ENCODE measurements at places on chromosomes 4 and X. TPM values are rescaled to one million over a fixed set of nuclear protein-coding genes. Genes with fewer than 3 reads are reported as not detected.

GRCh38 chrX:136477026-136477425 is 10.7 kb upstream of the BRS3 start:
- DNase-seq: peak; percentile 23
- no peak overlapping the region for H3K27ac ChIP-seq
- no peak overlapping the region for H3K4me3 ChIP-seq
- no peaks in the 10 kb centered on the region for H3K4me1 ChIP-seq

GRCh38 chr4:11421116-11421515 is 7.6 kb downstream of the HS3ST1 start:
- H3K36me3 ChIP-seq: peaks cover 97% of the 10 kb centered on the region
- peak overlapping the region; percentile 85 for H3K27ac ChIP-seq
- H3K27me3 ChIP-seq: no peaks in the 10 kb centered on the region
- H3K4me3 ChIP-seq: peak overlapping the region; percentile 92

DNA sequence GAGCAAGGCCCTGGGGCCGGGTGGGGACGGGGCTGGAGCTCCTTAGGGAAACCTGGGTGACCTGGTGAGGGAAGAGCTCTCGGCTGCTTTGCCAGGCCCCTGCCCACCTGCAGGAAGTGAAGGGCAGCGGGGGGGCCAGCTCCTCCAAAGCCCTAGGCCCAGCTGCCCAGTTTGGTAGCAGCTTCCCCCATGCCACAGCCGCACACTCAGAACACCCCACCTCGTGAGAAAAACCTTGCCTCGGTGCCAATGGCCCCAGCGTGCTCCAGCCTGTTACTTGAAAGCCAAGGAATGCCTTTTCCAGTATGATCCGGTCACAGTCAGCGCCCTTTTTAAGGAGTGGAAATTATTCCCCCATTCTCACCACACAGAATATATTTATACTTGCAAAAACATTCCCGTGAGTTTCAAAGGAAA is 38.3 kb downstream of the ACOX3 start:
- H3K36me3 ChIP-seq: peaks cover 10% of the 10 kb centered on the region
- H3K27ac ChIP-seq: no peak overlapping the region
- H3K27me3 ChIP-seq: no peaks in the 10 kb centered on the region
- no peak for DNase-seq
- no peak overlapping the region for H3K4me3 ChIP-seq
- no peaks in the 10 kb centered on the region for H3K4me1 ChIP-seq

- H3K27ac ChIP-seq: no peak overlapping the region
- H3K4me1 ChIP-seq: peaks cover 9% of the 10 kb centered on the region
- peak; percentile 38 for DNase-seq
- no peaks in the 10 kb centered on the region for H3K27me3 ChIP-seq
- no peak overlapping the region for H3K4me3 ChIP-seq
Observed at GRCh38 chr4:81724925-81725329, 253.2 kb upstream of the RASGEF1B start.

DNA sequence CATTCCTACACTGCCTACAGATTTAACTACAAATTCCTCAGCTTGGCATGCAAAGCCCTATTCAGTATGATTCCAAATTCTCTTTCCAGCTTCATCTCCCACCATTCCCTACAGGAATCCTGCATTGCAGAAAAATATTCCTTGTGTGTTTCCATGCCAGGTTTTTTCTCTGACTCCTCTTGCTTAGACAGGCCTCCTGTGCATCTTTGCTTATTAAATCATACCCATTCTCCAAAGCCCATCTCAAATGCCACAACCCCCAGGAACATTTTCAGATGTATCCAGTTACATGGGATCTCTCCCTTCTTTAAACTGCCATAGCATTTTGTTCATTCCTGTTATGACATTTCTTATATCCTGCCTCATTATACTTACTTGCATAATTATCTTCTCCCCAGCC is 106.4 kb upstream of the GRIA3 start:
- DNase-seq: no peak
- H3K4me1 ChIP-seq: no peaks in the 10 kb centered on the region
- no peaks in the 10 kb centered on the region for H3K27me3 ChIP-seq
- H3K4me3 ChIP-seq: no peak overlapping the region
- H3K36me3 ChIP-seq: no peaks in the 10 kb centered on the region
- no peak overlapping the region for H3K27ac ChIP-seq

DNA sequence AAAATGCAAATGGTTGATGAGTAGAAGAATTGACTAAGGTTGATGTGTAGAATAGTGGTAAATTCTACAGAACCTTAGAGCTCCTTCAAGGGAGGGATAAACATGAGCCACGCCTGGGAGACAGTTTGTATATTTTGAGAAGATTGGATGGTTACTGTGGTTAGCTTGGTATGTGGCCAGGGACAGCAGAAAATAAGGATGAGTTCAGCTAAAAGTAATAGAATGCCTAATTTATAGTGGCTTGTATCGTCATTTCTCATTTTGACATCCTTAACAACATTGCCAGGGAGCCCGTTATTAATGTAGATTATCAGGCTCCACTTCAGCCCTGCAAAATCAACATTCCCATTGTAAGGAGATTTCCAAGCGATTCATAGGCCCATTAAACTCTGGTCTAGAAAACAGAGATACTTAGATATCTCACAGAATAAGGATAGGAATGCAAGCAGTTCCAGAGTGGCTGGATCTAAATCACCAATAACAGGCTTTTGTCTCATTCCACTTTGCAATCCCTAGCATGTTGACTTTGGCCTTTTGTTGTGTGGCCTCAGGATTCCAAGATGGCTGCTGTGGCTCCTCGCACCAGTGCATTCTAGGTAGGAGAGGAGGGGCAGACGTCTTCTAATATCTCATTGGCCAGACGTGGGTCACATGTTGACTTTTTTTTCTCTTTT is 6.4 kb upstream of the PTTG2 start:
- H3K27ac ChIP-seq: no peak overlapping the region
- H3K4me1 ChIP-seq: no peaks in the 10 kb centered on the region
- no peaks in the 10 kb centered on the region for H3K27me3 ChIP-seq
- H3K4me3 ChIP-seq: no peak overlapping the region

SCML1 gene
- total RNA-seq: 14.2 TPM

ERAS gene
- 0.47 TPM for total RNA-seq

FMR1NB gene
- not detected for total RNA-seq

SRPK3 gene
- total RNA-seq: 0.14 TPM
